MCF 10A (cell line): ENCODE measurements at places on chromosomes 13 and 19.
A peak's percentile ranks its signal among the peaks of the same experiment; 100 is the strongest.

DNA sequence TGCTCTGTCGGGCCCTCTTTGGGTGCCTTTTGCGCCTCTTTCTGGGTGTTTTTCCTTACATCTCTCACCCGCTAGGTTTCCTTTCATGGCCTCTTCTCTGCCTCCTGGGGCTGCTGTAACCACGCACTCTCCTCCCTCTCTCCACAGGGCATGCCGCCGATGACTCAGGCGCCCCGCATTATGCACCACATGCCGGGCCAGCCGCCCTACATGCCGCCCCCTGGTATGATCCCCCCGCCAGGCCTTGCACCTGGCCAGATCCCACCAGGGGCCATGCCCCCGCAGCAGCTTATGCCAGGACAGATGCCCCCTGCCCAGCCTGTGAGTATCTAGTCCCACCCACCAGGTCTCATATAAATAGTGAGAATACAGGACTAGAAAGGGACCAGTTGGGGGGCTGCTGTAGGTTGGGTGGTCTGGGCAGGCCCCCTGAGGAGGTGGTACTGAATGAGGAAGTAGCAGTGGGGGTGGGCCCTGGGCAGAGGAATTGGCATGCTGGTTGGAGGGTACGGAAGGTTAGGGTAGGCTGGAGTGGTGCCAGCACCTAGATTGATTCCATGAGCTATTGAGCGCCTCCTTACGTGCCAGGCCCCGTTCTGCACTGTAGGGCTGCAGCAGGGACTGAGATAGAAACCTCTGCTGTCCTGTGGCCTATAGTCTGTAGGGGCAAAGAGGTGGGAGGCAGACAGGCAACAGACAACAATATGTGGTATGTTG lies 11.9 kb downstream of the SNRPA start:
- DNase-seq = no peak

- DNase-seq = peak; percentile 11
Measured at GRCh38 chr13:39073983-39074382, 35.7 kb downstream of the NHLRC3 start.

- DNase-seq = no peak
Measured at GRCh38 chr19:42269478-42270345, 660 bp downstream of the CIC start.

DNA sequence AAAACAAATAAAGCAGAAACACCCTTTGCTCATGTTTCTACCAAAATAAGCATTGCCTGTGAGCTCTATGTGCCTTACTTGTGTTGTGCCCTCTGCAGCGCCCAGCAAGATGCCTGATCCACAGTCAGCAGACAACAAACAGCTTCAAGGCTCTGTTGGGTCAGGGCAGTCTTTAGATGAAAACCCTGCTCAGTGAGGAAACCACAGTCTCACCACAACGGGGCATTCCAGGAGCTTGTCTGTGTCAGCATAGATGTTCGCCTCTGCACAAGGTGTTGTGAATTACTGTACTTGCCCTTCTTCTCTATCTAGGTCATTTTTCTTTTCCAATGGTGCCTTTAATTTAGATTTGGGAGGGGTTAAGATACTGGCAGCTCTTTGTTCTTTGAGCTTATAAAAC lies 251.9 kb downstream of the COL4A1 start:
- no peak for DNase-seq
